ENCODE measurements at places on chromosomes 2 and 18. TPM values are rescaled to one million over a fixed set of nuclear protein-coding genes. Genes with fewer than 3 reads are reported as not detected.

Gene KCNIP3
- total RNA-seq: not detected

Gene PLB1
- 0.88 TPM for total RNA-seq

Gene RGPD4
- total RNA-seq: not detected

Gene PSMA8
- 0.31 TPM for total RNA-seq

Gene MYO7B
- total RNA-seq: not detected

DNA sequence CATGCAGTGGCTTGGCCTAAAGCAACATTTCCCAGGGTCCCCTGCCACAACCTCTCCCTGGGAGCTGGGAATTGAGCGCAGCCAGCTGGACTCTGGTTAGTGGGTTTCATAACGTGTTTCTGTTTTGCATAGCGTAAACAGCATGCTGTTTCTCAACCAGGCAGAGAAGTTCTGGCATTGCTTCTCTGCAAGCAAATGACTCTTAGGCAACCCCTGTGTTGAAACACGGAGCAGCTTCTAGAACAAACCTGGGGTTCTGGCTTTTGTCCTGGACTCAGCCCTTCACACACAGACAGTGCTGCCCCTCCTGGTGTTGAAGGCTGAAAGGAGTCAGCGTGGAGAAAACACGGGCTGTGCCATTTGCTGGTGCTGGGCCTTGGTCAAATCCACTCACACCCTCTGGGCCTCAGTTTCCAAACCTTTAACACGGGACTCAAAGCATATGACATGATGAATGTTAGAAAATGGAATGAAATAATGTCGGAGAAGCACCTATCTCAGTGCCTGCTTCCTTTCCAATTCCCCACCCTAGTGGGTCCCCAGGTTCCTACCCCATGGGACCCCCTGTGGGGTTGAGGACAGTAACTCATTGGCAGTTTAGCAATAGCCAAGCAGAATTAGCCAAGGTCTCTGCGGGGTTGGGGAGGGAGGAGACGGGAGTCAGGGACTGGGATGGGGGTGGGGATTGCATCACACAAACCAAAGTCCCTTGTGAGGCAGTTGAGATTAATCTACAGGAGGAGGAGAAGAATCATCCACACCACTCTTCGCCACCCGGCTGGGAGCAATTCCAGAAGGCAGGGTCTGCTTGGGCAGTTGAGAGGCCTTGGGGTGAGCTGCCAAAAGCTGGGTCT is 30.2 kb upstream of the IL1R2 start:
- DNase-seq: no peak

GRCh38 chr18:57439985-57440330 is 4.8 kb downstream of the ONECUT2 start:
- DNase-seq: no peak

GRCh38 chr18:43068781-43069180 is 46.7 kb downstream of the RIT2 start:
- DNase-seq: no peak

GRCh38 chr2:43134571-43134889 is 91.9 kb downstream of the ZFP36L2 start:
- DNase-seq: no peak

DNA sequence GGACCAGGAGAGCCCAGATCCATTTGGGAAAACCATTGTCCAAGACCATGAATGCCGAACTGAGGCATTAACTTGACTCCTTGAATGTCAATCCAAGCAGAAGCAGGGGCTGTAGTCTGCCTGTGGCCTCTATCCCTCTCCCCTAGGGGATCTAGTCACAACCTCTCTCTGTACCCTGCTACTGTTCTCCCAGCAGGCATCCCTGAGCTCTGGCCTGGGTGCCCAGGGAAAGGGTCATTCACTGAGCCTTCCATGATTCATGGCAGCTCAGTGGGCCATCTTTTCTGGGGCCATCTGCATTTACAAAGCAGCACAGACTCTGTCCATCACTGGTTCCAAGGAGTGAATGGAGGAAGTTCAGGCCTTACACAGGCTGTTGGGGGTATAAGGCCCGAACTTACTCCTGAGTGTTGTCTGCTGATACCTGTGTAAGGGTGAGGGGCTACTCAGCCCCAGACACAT is 151.8 kb downstream of the ZFP36L2 start:
- DNase-seq: no peak

GRCh38 chr2:95384854-95385569 is 17.5 kb upstream of the FAHD2A start:
- no peak for DNase-seq

DNA sequence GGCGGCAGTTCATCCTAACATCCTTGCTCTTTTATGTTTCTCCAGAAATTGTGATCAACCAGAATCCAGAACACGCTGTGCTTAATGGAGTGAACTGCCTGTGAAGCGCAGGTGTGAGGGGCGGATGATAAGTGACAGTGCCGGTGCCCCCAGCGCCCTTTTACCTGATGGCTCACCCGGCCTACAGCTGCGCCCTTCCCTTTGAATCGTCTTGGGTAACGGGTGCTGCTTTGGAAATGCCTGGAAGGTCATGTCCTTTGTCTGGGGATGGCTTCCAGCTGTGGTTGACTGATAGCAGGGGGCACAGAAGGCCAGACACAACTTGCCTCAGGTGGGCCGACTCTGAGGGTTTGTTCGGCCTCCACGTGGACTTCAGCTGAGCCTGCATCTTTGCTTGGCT is 119.4 kb downstream of the LPIN1 start:
- DNase-seq: no peak

GRCh38 chr2:160478660-160479059 is 14.9 kb downstream of the RBMS1 start:
- no peak for DNase-seq

- DNase-seq: no peak
Observed at GRCh38 chr2:133691336-133691735, 123.1 kb upstream of the NCKAP5 start.

All from natural killer cell treated with Interleukin-12 subunit alpha and Interleukin-12 subunit beta and Interleukin-15 and Interleukin-18, amount 100 ng/mL, for 72 hours (primary cell).